ENCODE measurements at places on chromosomes 7 and 10.

DNA sequence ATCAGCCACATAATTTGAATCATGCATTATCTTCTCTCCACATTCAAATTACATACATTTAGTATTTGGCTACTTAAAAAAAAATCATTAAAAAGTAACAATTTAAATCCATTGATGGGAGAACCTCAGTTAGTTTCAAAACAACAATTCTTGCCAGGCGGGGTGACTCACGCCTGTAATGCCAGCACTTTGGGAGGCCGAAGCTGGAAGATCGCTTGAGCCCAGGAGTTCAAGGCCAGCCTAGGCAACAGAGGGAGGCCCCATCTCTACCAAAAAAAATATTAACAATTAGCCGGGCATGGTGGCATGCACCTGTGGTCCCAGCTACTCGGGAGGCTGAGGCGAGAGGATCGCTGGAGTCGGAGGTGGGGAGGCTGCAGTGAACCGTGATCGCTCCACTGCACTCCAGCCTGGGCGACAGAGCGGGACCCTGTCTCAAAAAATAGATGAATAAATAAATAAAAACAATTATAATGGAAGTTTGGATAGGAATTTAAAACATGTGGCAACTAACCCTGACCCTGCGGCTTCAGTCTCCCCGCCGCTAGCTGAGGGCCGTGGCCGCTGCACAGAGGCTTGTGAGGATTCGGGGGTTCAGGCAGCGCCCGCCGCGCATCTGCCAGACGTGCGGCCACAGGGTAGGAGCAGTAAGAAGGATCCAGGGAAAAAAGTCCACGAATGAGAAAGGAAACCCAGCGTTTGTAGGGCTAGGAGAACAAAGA is 1.1 kb upstream of the CSGALNACT2 start:
- DNase-seq = no peak

GRCh38 chr7:77467408-77467807 is 51.3 kb upstream of the GSAP start:
- no peak for DNase-seq

DNA sequence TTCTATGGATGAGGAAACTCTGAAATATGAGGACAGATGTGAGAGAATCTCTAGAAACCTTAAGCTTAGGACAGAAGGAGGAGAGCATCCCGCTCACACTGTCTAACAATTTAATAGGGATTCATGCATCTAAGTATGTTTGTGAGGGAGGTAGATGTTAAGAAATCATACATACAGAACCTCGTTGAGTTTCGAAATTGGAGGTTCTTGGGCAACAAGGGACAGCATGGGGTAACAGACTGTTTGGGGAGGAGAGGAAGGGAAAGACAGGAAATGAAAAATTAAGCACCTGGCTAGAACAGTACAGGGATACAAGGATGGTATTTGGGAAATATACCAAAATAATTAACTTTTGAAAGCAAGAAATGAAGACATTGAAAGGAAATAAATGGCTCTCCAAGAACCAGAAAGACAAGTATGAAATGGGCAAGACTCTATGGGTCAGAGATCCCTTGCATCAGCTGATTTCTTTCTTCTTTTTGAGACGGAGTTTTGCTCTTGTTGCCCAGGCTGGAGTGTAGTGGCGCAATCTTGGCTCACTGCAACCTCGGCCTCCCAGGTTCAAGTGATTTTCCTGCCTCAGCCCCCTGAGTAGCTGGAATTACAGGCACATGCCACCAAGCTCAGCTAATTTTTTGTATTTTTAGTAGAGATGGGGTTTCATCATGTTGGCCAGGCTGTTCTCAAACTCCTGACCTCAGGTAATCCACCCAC is 207.9 kb downstream of the CTNNA3 start:
- no peak for DNase-seq

DNA sequence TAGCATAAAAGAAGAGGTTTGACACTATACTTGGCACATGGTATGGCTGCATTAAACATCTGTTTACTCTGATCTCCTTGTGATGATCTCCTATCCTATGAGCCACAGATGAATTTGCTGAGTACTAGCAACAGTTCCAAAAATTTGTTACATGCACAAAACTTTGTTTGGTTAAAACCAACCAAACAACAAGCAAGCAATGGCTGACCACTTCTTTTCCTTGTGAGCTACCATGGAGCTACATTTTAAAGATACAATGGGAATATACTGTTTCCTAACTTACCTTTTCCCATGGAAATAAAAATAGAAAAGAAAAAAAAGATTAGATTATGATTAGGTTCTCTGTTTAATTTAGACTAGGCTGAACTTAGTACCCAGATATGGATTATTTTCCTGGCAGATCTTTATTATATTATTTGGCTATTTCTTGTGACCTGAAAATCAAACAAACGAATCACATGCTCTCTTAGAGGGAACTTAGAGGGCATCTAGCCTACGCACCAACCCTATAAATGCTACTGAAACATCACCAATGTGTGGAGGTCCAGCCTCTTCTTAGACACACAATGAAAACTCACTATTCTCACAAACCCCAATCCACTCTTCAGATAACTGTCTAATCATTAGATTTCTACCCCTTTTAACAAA is 80.1 kb upstream of the FAM133B start:
- DNase-seq = no peak

- no peak for DNase-seq
Measured at GRCh38 chr7:44334734-44335097, 9.3 kb upstream of the CAMK2B start.

GRCh38 chr10:58240531-58240930 is 27.2 kb downstream of the IPMK start:
- no peak for DNase-seq

DNA sequence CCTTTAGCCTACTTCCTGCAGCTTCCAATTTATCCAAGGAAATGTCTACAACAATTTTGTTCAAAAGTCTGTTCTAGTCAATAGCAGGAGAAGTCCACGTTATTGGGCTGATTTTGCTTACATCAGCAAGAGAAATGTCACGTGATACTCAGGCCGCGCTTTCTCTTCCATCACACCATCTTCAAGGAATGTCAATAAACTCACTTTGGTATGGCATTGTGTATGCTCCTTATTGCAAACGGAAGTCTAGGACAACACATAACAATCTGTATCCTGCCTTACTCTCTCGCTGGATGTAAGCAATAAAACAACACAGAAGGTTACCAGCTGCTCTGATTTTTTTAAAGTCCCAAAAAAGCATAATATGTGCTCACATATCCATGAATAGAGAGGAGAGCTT is 17.1 kb upstream of the STK17A start:
- DNase-seq = peak; percentile 56

- no peak for DNase-seq
Measured at GRCh38 chr7:20122073-20122472, 95.1 kb downstream of the MACC1 start.

DNA sequence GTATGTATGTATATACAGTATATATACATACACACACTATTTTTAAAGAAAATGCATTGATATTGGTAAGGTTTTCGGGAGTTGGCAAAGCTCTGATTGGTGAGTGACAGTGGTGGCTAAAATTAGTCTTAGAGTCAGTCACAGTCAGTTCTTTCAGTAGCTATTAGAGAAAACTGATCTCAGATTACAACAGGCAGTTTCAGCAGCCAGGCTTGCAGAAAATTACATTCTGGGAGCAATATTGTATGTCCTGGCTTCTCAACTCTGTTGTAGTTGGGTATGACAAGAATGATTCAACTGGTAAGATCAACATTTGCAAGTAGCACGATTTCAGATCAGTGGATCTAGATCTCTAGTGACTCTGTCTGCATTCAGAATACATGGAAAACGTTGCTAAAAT is 897.9 kb upstream of the AUTS2 start:
- DNase-seq = peak; percentile 43

GRCh38 chr7:135375908-135376699 is 133.8 kb downstream of the CNOT4 start:
- peak; percentile 18 for DNase-seq

- no peak for DNase-seq
Measured at GRCh38 chr10:69327463-69328379, 49.4 kb downstream of the HK1 start.

DNA sequence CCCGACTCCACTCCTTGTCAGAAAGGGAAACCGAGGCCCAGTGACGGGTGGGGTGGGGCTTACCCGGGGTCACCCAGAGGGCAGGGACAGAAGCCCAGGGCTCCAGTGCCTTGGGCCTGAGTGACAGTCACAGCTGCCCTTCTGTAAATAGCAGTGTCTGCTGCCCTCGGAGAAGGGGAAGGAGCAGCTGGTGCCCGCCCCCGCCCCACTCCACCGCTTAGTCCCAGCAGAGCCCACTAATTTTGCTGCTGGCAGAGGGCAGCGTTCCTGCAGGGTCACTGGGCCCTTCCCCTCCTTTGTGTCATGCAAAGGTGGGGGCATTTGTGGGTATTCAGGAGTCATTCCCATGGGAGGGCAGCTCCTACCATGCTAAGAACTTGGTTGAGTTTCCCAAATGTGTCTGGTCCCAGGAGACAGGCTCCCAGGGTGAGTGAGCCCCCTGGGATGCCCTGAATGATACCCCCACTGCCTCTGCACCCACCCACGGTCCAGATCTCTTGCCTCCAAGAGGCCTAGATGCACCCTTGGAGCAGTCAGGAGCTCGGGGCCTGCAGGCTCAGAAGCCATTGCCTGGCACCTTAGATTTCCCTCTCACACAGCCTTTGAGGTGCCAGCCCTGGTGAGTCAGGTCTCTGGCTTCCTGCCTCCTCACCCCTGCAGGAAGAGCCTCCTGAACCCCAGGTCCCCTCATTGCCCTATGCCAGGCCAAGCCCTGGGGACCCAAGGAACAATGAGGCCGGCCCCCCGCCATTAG is 17.2 kb downstream of the SH2B2 start:
- no peak for DNase-seq

GRCh38 chr7:1059200-1060091 is 15.1 kb downstream of the GPR146 start:
- no peak for DNase-seq

- DNase-seq = no peak
Measured at GRCh38 chr10:85645926-85646711, 720.5 kb downstream of the GRID1 start.

GRCh38 chr7:114931656-114932011 is 9.7 kb downstream of the MDFIC start:
- DNase-seq = no peak

DNA sequence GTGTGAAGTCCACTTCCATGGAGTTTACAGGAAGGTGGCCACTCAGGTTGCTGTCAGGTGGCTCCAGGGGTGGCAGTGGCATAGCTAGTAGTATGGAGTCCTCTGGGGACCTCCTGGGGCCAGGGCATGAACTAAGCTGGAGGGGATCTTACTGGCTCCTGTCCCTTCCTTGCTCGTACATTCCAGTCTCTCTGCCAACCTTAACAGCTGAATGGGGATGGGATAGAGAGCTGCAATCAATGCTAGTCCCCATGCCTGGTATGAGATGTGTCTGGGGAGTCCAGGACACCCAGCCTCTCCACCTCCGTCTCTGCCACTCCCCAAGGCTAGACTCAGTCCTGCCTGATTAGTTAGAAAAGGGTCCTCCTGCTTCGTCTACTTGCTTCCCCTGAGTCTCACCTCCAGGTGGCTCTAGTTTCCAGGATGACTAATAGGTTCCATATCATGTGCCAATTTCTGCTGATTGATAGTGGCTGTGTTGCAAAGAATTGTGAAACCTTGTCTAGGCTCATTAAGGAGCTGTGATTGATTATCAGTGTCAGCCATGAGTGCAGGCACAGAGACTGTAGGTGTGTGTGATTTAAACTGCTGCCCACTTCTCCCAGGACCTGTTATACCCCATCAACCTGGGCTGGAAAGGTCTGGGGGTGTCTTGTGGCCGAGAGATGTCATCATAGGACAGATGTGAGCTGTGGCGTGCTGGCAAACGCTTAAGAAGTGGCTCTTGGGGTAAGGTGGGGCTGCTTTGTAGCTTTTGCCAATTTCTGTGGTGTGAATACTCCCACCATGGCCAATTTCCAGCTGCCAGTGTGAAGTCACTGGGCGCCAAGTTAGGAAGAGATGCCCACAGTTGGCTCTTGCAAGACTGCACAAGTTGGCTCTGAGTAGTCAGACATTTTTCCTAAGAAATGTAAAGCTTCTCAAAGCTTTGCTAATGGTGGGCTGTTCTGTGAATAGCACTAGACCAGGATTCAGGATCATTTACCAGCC is 59.8 kb downstream of the COL13A1 start:
- DNase-seq = peak; percentile 87

DNA sequence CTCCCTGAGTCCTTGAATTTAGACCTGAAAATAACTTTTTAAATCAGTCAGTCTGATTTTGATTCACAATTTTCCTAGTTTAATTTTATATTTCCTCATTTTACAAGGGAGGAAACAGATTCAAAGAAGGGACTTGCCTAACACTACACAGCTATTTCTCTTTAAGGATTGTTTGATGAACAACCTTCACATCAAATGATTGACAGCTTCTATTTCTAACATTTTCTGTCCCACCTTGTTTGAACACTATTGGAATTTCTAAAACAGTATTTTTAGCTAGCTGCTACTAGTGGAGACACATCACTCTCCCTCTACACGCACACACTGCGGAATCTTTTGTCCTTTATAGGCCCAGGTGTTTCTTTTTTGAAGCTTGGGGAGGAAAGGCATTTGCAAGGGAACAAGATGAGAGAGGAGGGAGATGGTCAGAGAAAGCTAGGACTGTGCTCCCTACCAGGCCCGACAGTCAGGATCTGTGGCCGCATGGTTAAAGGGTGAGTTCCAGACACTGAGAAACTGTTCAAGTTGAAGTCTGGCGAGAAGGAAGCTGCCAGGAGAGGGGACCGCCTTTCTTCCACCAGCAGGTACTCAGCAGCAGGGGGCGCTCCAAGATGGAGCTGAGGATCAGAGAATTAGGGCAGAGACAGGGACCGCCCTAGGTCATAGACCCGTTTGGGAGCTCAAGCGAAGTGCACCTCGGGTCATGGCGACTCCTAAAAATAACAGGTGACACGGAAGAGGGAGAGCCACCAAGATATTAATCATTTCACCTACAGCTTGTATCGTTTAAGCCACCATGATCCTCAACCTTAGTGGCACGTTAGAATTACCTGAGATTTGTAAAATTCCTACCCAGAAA is 49.7 kb downstream of the DNAJC12 start:
- DNase-seq = no peak

DNA sequence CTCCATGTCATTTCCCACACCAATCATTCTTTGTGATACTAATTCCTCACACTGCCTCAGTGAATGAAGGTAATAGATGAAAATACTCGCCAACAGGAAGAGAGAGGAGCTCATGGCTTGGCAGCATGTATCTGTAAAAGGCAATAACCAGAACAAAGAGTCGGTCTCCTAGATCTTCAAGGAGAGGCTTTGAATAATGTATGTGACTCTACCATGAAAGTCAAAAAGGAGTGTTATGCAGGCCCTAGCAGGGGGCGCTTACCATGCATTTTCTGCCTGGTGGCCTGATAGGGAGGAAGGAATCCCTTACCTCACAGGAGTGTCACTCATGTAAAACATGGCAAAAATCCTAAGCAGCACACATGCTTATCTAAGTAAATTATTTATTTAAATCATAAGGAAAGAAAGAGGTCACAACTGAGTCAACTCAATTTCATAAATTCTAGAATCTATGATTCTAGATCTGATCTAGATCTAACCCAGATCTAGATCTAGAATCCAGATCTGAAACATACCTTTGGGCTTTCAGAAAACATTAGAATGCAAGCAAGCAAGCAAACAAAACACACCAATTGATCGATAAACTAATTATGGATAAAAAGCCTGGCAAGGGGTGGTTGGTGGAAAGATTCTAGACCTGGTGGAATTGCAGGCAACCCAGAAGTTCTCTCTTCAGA is 226.3 kb upstream of the KLF6 start:
- no peak for DNase-seq

- no peak for DNase-seq
Measured at GRCh38 chr7:72430531-72430930, 18.4 kb upstream of the CALN1 start.

GRCh38 chr10:132163278-132163765 is 23.4 kb upstream of the DPYSL4 start:
- DNase-seq = no peak

- no peak for DNase-seq
Measured at GRCh38 chr10:70890917-70891431, 2.6 kb upstream of the PCBD1 start.

Data from fibroblast of skin of left quadriceps (primary cell).